Left kidney (tissue), 8 donors: ENCODE measurements at places on chromosomes 4 and X. TPM values are rescaled to one million over a fixed set of nuclear protein-coding genes. Genes with fewer than 3 reads are reported as not detected.

NEUROG2 gene
- not detected for polyA plus RNA-seq

TMEM164 gene
- polyA plus RNA-seq = 38.8 TPM

SLC38A5 gene
- polyA plus RNA-seq = 5.2 TPM

KCNIP4 gene
- 13.0 TPM for polyA plus RNA-seq

FSTL5 gene
- 3.2 TPM for polyA plus RNA-seq

HTR2C gene
- 2.1 TPM for polyA plus RNA-seq

CBR4 gene
- 56.7 TPM for polyA plus RNA-seq

ADAM29 gene
- 0.07 TPM for polyA plus RNA-seq

RS1 gene
- 0.25 TPM for polyA plus RNA-seq

ADGRG4 gene
- not detected for polyA plus RNA-seq

C1QTNF7 gene
- 27.6 TPM for polyA plus RNA-seq

BBS12 gene
- 15.7 TPM for polyA plus RNA-seq

IL1RAPL1 gene
- polyA plus RNA-seq = 2.5 TPM

GLRA3 gene
- not detected for polyA plus RNA-seq

BEND2 gene
- 0.10 TPM for polyA plus RNA-seq

SPANXA2 gene
- not detected for polyA plus RNA-seq

DUX4 gene
- polyA plus RNA-seq = not detected

SPCS3 gene
- 111 TPM for polyA plus RNA-seq

STPG2 gene
- 0.58 TPM for polyA plus RNA-seq

NUDT10 gene
- polyA plus RNA-seq = 11.8 TPM

CASP3 gene
- 38.2 TPM for polyA plus RNA-seq

UPF3B gene
- polyA plus RNA-seq = 41.7 TPM

JCHAIN gene
- polyA plus RNA-seq = 0.96 TPM

TGIF2LX gene
- not detected for polyA plus RNA-seq

NXF2 gene
- polyA plus RNA-seq = 0.71 TPM

GC gene
- polyA plus RNA-seq = 0.18 TPM

POU4F2 gene
- polyA plus RNA-seq = not detected

TRIM75 gene
- polyA plus RNA-seq = 0.10 TPM

VGLL1 gene
- polyA plus RNA-seq = 7.2 TPM

RBMXL3 gene
- not detected for polyA plus RNA-seq

GAGE12E gene
- polyA plus RNA-seq = not detected

CD99L2 gene
- polyA plus RNA-seq = 39.9 TPM

SOX3 gene
- not detected for polyA plus RNA-seq

SOWAHD gene
- polyA plus RNA-seq = 0.38 TPM

RTL9 gene
- polyA plus RNA-seq = 0.22 TPM

SLC4A4 gene
- polyA plus RNA-seq = 81.7 TPM

REPS2 gene
- 12.1 TPM for polyA plus RNA-seq

PRRG3 gene
- polyA plus RNA-seq = 4.9 TPM

GRID2 gene
- 5.6 TPM for polyA plus RNA-seq

NEXMIF gene
- 3.1 TPM for polyA plus RNA-seq

RASL11B gene
- 40.5 TPM for polyA plus RNA-seq

TMEM35A gene
- polyA plus RNA-seq = 7.9 TPM

MAGEE2 gene
- 0.70 TPM for polyA plus RNA-seq

DUSP21 gene
- not detected for polyA plus RNA-seq

AR gene
- polyA plus RNA-seq = 3.3 TPM

TLR7 gene
- 0.58 TPM for polyA plus RNA-seq

STATH gene
- 1.5 TPM for polyA plus RNA-seq

SPARCL1 gene
- polyA plus RNA-seq = 9.2 TPM

NAP1L5 gene
- polyA plus RNA-seq = 12.2 TPM

PASD1 gene
- 0.05 TPM for polyA plus RNA-seq

FBXL5 gene
- polyA plus RNA-seq = 134 TPM

DMP1 gene
- 0.07 TPM for polyA plus RNA-seq

SLC10A4 gene
- polyA plus RNA-seq = 0.38 TPM
